ENCODE measurements at places on chromosomes 11 and 22.

GRCh38 chr22:45242778-45243191 lies 2.1 kb upstream of the KIAA0930 start:
- DNase-seq: no peak

DNA sequence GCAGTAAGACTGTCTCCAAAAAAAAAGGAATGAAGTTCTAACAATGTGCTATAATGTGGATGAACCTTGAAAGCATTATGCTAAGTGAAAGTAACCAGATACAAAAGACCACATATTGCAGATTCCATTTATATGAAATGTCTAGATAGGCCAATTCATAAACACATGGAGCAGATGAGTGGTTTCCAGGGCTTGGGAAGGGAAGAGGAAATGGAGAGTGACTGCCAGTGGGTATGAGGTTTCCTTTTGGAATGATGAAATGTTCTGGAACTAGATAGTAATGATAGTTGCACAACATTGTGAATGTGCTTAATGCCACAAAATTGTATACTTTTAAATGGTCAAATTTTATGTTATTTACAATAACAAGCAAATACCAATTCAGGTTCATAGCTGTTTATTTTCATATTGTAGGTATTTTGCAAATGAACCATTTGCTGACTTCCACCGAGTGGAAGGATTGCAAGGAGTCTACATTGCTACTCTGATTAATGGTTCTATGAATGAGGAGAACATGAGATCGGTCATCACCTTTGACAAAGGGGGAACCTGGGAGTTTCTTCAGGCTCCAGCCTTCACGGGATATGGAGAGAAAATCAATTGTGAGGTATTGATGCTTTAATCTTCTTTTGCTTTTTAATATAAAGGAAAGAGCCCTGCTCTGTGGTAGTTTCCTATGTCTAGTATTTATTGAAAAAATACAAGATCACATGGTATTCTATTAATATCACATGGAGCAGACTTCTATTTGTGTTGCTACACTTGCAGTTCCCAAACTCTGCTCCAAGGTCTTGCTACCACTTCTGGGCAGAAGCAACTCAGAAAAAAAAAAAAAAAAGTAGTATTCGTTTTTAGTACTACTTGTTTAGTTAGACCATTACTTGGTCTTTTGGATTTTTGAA lies 67.7 kb upstream of the SORL1-AS1 start:
- no peak for DNase-seq

- no peak for DNase-seq
These were observed 7.5 kb upstream of the PDE3B start for GRCh38 chr11:14636119-14636518.

DNA sequence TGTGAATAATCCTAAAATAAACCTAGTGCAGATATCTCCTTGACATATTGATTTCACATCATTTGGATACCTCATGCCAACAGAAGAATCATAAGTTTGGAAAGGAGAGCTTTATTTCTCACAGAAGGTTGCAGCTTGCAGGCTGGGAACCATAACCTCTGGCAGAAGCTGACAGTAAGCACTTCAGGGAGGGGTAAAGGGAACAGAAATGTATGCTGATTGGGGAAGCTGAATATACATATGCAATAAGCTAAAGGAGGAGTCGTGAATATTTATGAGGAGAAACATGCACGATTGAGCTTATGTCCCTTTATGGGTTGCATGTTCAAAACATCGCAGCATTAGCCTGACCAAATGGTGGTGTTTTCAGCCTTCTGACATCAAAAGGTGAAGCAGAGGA lies 814.5 kb downstream of the TBC1D22A start:
- DNase-seq: no peak

DNA sequence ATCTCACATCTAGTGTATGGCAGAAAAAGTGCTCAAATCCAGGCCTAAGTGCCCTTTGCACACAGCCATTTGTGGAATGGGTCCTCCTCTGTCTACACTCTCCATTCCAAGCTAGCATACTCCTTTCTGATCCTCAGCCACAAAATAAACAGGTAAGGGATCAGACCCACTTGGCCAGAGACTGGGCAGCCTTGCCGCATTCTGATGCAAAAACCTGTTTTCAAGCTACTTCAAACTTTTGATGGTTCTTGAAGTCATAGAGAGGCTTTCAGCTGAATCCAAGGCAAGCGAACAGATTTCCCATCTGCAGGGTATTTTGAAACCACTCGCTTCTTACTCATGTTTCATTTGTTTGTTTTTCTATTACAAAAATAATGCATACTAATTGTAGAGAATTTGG lies 136.6 kb upstream of the NAV2 start:
- no peak for DNase-seq

- DNase-seq: no peak
These were observed 105.5 kb downstream of the MICAL3 start for GRCh38 chr22:17918840-17919239.

DNA sequence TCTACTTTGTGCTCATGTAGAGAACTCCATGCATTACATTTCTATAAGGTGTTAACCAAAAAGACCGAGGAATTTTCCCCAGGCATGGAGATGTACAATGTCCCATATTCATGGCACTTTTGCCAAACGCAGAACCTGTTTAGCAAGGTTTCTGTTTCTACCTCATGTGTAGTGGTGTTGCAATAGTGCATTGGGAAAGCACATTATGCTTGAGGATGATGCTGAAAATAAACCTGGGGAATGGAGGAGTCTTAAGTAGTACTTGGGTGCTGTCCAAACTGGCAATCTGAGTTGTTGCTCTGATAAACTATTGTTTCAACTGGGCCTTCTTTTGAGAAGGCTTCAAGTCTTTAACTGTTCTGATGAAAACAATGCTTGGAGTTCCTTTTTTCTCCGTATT lies 11.5 kb upstream of the MUC15 start:
- DNase-seq: no peak

- DNase-seq: no peak
These were observed 138.9 kb downstream of the MN1 start for GRCh38 chr22:27662359-27663301.

DNA sequence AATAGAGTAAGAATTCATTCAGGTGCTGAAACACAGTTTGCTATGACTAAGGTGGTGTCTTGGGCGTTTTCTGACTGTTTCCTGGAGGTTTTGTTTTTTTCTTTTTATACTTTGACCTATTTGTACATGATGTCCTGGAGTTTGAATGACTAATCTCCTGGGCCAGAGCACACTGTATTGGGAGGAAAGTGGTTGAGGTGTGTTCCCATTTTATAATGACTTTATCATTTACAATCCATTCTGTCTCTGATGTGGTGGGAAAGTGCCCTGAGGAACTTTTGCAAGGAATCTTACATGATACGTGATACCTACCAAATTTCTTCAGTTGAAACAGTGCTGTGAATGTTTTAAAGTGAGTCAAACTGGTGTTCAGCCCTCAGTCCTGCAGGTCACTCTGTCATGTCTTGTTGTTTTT lies 80.8 kb downstream of the TNRC6B start:
- no peak for DNase-seq

DNA sequence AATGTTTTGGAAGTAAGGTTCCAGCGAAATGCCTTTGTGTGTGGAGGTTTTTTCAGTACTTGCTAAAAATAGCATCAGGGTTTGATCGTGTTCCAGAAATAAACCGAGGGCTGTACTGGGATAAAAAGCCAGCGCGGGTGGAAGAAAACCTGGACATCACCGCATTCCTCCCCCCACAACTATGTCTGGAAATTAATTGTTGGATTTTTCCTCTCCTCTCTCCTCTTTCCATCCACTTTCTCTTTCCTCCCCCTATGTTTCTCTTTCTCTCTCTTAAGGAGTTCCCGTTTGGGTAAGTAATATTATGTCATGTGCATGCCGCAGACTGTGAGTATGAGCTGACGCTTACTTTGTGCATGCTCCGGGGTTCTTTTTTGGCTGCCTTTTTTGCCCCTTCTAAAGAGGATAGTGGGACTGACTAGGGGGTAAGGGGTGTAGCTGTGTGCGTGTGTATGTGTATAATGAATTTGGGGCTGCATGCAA lies 104.2 kb upstream of the HSD17B12 start:
- no peak for DNase-seq

GRCh38 chr11:78138694-78139421 lies 568 bp downstream of the ALG8 start:
- peak; percentile 24 for DNase-seq
